Muscle of leg (tissue), 16 donors: ENCODE measurements at places on chromosomes 1 and 21.

GRCh38 chr1:13699510-13699909 is 478 bp upstream of the PRDM2 start:
- DNase-seq: no peak

DNA sequence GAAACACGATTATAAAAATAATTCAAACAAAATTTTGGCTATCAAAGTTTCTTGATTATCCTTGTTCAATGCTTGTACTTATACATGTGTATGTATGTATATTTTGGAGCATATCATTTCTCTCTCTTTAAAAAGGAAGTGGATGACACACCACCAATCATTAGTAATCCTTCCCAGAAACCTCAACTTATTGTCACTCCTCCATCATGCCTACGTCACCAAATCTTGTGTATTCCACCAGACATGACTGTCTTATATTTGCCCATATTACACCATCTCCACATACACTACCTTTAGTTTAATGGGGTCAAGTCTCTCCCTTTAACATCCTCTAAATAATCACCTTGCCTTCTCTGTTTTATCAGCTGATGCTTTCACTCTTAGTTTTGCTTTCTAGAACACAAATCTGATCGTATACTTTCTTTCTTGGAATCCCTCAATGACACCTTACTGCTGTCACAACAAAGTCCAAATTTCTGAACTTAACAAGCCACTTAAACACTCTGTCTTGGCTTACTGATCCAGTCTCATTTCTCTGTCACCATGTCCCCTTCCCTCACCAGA is 124.0 kb downstream of the BRINP3 start:
- DNase-seq: no peak

- DNase-seq: peak; percentile 43
Measured at GRCh38 chr1:37476460-37477197, 2.2 kb downstream of the ZC3H12A start.

GRCh38 chr21:45883090-45883489 is 98.5 kb upstream of the COL6A1 start:
- DNase-seq: no peak

- DNase-seq: no peak
Measured at GRCh38 chr1:33363470-33363861, 42.6 kb upstream of the A3GALT2 start.

DNA sequence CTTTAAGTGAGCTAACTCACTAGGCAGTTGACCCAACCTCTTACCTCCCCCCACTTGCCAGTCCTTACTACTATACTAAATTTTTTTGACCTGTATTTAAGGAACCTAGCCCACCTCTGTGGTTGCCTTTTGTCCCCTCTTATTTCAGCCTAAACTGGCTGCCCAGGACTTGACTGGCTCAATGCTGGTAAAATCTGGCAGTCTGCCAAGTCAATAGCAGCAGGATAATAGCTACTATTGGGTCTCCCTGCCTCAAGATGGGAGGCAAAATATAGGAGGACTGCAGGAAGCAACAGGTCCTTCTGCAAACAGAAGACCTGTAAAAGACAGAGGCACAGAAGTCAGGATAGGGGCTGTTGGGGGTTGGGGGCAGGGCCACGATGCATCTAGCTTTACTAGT is 144.2 kb upstream of the POGK start:
- DNase-seq: no peak

DNA sequence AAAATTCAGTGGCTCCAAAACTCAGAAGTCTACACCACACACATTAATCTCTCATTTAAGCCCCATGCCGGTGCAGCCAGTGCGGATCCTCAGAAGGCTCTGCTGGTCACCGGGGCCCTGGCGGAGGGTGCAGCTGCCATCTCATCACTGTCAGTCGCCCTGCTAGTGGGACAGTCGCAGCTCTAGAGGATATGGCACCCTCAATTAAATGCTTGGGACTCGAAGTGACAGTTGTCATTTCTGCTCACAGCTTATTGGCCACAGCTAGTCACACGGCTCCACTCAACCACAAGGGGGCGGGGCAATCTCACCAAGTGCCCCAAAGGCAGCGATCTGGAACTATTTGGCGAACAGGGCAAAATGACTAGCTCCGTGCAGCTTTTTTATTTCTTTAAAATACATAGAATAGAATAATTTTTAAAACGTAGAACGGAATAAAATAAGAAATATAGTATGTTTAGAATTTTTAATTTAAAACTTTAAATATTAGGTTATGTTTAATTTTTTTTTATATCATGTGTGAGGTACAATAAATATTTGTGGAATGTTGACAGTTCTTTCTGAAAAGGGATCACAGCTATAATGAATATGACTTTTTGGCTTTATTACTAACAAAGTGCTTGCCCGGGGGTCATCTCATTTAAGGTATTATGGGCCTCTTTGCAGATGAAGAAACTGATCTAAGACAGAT is 8.0 kb upstream of the MAN1C1 start:
- DNase-seq: peak; percentile 90

DNA sequence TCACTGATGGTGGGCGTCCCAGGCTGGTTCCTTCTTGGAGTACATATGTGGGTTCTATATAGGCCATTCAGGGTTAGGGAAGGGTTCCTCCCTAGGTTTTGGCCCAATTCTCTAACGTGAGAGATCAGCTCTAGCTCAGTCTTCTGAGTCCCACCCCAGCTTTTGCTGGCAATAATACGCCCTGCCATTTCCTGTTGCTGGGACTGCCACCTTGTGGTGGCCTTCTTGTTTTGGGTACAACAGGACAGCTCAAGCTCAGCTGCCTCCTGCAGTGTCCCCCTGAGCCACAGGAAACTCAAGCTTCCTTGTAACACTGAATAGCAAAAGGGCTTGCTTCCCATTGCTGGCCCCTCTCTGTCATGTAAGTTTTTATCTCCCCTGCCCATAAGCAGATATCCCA is 77.8 kb downstream of the BACH1 start:
- peak; percentile 23 for DNase-seq

DNA sequence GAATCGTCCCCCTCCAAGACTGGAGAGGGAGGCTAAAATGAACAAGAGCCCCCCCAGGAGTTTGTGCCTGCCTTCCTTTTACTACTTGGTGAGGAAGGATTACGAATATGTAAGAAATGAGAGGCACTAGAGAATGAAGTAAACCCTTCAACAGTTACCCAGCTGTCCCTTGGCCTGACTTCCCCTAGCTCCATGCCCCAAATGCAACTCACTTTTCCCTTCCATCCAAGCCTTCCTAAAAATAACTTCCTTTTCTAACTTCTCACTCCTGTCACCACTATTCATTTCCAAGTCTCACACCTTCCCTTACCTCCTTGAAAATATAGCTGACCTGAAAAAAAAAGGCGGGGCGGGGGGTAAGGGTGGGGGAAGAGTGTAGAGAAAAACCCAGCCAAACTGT is 96.6 kb upstream of the HNRNPU start:
- DNase-seq: no peak

DNA sequence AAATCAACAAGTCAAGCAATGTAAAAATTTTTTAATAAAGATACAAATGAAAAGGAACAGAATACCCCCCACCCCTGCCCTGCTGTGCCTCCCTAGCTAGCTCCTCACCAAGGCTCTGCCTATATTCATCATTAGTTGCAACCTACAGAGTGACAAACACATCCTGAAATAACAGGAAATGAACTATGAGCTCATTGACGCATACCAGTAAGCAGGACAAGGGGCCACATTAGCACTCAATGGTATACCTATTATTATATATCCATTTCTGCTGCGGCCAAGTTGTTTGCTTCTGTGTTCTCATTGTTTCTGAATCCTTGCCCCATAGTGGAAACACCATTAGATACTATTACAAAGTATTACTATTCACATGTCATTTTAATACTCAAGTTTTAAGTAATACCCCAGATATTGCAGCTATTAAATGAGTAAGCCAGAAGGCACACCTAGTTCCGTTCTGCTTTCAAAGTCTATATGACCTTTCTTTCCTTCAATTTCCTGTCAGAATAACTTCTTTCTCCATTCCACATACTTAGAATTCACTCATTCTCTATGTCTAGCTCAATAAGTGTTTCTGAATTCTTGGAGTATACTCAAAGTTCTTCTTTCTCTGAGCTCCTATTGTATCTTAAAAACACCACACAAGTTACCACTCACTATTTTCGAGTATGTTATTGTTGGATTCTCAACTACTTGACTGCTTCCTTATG is 1214.9 kb downstream of the PLA2G4A start:
- DNase-seq: peak; percentile 2

- no peak for DNase-seq
Measured at GRCh38 chr1:118918230-118918939, 69.8 kb downstream of the TBX15 start.

- peak; percentile 78 for DNase-seq
Measured at GRCh38 chr1:154334079-154335024, 9.0 kb downstream of the ATP8B2 start.

DNA sequence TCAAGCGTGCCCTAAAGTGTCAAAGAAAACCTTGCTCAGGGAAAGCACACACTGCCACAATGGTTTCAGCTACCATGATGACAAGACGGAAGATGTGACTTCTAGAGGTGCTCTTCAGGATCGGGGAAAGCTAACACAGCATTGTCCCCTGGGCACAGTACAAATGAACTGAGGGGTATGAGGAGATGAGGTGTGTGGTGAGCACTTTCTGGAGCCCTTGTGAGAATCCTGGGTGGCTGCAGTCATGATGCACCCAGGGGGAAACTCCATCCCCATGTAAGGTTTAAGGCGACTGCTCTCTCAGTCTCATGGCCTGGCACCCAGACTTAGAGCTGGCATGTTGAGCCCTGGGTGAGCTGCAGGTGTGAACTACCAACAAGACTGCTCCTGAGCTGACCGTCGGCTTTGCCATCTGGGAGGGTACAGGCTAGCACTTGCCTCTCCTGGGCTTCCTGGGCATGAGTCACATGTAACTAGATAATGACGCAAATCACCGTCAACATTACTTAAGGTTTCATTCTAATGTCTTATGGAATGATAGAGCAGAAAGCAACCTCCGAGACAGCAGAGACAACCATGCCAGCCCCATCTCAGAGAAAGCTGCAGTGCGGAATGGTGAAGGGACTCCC is 144.6 kb downstream of the CLIC6 start:
- DNase-seq: no peak

DNA sequence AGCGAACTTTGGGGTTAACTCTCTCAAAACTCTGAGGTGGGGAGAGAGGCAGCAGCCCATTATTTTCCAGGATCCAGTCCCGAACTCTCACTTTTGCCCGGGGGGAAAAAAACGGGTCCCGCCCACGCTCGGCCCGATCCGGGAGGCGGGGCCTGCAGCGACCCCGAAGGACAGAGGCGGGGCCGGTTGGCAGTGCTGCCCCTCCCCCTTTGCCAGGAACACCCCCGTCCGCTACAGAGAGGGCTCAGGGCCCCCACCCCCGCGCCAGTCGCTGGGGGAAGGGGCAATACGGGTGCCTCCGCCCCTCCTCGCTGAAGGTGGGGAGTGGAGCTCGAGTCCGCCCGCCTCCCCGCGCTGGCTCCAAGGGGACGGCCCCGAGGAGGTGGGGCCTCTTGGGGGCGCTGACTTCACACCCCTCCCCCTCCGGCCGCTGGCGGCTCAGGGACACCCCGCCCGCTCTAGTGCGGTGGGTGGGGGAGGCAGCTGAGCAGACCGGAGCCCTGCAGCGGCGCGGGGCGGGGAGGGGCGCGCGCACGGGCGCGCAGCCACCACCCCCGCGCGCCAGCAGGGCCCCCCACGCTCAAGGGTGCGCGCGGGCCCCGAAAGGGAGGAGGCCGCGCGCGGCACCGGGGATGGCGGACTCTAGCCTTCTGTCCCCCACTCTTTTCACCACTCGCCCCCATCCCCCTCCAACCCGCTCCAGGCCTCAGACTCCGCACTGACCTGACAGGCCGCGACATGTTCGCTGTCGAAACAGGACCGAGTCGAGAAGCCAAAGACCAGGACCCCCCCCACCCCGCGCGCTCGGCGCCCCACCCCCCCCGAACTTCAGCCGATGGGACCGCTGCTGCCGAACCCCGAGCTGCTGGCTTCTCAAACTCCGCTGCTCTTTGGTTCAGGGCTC is 496 bp downstream of the NUCKS1 start:
- DNase-seq: peak; percentile 98

- no peak for DNase-seq
Measured at GRCh38 chr1:21539933-21540332, 30.7 kb downstream of the ALPL start.

DNA sequence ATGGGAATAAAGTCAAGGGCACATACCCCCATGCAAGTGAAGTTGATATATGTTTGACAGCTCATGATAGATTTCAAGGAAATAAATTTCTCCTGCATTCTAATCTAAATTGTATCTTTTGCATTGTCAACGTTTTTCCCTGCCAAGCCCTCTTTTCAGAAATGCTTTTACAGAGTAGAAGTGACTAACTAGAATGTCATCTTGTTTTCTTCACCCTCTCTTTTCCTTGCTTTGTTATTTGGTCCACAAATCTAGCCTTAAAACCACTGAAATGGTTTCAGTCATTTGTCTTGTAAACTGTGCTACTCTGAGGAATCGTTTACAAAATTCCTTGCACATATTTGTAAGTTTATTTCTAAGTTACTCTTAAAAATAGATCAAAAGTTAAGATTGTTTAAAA is 600.8 kb upstream of the CXADR start:
- DNase-seq: no peak

DNA sequence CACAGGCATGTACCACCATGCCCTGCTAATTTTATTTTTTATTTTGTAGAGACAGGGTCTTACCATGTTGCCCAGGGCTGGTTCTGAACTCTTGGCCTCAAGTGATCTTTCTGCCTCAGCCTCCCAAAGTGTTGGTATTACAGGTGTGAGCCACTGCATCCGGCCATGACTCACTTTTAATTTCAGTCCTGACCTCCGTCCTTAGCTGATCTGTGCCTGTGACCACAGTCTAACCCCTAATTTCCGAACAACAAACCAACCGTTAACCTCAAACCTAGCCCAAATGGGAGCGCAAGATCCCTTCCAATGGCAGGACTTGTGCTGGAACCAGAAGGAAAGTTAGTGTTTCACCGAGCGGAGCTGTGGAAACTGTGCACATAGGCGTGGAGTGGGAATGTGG is 29.3 kb upstream of the MAN1C1 start:
- DNase-seq: no peak

GRCh38 chr1:229710746-229711145 is 84.7 kb downstream of the URB2 start:
- peak; percentile 28 for DNase-seq
